ENCODE measurements at places on chromosomes 4 and X.

DNA sequence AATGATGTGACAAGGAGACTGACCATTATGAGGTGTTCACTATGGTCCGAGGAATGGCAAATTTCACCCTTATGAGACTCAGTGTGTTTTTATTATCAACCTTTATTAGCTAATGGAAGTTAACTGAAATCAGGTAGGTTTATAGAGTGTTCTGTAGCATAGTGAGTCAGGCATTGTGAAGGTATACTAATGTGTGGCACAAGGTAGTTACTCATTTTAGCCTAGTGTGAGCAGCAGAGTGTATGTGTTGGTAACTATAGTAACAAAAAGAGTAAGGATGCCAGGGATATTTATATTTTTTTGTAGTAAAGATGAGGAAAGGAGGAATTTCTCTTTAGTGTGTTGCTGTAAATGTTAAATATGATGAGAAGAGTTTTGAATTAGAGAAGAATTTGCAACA lies 12.0 kb downstream of the PDLIM5 start:
- no peak for DNase-seq

- no peak for DNase-seq
These were observed 22.2 kb upstream of the GALNT7 start for GRCh38 chr4:173146456-173146855.

DNA sequence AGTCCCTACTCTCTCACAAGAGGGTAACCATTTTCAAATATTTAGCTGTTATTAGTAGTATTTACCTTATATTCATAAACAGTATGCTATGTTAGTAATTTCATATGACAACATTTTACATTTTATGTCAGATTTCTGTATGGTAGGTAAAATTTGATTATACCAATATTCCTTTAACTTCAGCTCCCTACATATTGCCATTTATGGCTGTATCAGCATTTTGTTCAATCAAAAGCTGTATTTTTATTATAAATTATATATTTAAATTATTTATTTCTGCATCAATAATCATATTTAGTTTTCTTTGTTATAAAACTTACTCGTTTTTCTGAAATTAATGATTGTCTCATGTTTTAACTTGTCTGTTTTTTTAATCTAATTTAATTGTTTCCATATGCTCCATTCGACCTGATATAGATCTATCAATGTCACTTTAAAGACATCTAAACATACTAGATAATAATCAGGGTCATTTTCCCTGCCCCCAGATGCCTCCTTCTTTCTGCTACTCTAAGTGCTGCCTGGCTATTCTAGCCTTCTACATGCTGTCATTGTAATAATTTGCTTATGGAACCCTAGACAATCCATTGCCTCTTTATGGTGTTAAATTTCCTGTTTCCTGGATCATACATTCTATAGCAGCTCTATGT lies 1976.7 kb upstream of the ADGRL3 start:
- DNase-seq, result no peak

GRCh38 chr4:82017680-82018079 lies 356.1 kb downstream of the HNRNPD start:
- DNase-seq, result no peak

- no peak for DNase-seq
These were observed 97.6 kb downstream of the RAB28 start for GRCh38 chr4:13386405-13387107.

- DNase-seq, result no peak
These were observed 362.0 kb upstream of the AMOT start for GRCh38 chrX:113202601-113203000.

DNA sequence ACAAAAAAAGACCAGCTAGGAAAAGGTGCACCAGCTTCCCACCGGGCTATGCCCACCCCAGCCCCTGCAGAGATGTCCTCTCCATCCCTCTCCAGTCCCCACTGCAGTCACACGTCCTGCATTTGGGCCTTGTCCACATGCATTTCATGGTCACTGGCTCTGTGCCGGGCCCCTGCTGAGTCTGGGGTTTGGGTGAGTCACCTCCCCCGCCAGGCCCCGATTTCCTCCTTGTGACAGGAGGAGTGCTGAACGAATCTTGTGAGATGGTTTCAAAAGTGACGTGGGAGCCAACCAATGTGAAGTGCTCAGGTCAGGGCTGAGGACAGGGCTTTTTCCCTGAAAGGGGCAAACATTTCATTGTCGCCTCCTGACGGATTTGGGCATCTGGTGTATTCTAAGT lies 7.1 kb downstream of the CPZ start:
- no peak for DNase-seq

- no peak for DNase-seq
These were observed 27.9 kb downstream of the SLC4A4 start for GRCh38 chr4:71366766-71367165.

- no peak for DNase-seq
These were observed 852.4 kb downstream of the CCSER1 start for GRCh38 chr4:90979556-90979955.

DNA sequence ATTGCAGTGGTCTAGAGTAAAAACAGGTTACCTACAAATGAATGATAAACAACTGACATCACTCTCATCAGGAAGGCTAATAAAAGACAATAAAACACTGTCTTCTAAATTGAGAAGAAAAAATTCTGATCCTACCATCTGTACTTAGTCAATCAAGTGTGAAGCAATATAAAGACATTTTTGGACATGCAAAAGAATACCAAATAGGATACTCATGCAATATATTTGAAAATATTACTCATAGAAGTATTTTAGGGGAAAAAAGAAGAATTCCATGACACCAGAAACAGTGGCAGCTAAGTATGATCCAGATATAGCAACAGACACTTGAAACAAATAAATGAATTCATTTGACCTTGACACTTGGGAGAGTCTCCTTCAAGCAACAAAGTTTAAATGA lies 63.8 kb upstream of the FAM120C start:
- no peak for DNase-seq

- peak; percentile 7 for DNase-seq
These were observed 180.7 kb downstream of the GASK1B start for GRCh38 chr4:157992038-157992705.

DNA sequence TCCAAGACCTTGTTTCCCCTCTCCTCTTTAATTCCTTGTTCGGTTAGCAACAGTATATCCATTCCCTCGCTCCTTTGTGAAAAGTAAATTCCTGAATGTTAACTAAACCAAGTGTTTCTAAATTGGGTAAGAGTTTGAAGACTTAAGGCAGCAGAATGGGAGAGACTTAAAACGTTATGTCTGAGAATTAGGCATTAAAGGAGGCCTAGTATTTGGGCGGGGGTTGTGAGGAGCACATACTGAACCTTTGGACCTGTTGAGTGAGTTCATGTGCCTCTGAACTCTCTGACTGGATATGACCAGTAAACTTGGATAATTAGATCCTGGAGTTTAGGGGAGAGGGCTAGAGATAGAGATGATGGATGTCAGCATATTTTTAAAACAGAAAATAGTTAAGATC lies 1.2 kb downstream of the MSMO1 start:
- DNase-seq, result no peak

- no peak for DNase-seq
These were observed 4.3 kb upstream of the PNMA6E start for GRCh38 chrX:153405426-153405825.

- no peak for DNase-seq
These were observed 36.0 kb downstream of the AWAT2 start for GRCh38 chrX:70013466-70014381.

DNA sequence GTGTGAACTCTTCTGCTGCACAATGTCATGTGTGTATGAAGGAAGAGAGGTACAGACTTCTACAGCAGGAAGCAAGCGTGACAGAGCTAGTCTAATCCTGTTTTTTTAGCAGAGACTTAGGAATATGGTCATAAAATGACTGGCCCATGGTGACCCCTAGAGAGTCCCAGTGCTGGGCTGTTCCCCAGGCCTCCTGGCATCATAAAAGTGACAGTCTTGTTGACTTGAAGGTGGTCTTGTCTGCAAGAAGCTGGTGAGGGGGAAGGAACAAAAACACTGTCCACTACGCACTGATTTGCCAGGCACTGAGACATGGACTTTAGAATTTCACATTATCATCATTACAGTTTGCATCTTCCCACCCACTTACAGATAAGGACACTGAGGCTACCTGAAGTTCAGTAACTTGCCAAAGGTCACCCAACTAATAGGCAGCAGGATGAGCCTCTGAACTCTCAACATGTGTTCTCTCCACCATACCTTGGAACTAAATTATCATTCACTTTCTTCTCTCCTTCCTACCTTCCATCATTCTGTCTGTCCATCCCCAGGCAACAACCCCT lies 63.0 kb downstream of the HADH start:
- no peak for DNase-seq

GRCh38 chrX:65407157-65407626 lies 127.4 kb downstream of the LAS1L start:
- no peak for DNase-seq

- DNase-seq, result no peak
These were observed 57.7 kb upstream of the TXK start for GRCh38 chr4:48191758-48192157.

DNA sequence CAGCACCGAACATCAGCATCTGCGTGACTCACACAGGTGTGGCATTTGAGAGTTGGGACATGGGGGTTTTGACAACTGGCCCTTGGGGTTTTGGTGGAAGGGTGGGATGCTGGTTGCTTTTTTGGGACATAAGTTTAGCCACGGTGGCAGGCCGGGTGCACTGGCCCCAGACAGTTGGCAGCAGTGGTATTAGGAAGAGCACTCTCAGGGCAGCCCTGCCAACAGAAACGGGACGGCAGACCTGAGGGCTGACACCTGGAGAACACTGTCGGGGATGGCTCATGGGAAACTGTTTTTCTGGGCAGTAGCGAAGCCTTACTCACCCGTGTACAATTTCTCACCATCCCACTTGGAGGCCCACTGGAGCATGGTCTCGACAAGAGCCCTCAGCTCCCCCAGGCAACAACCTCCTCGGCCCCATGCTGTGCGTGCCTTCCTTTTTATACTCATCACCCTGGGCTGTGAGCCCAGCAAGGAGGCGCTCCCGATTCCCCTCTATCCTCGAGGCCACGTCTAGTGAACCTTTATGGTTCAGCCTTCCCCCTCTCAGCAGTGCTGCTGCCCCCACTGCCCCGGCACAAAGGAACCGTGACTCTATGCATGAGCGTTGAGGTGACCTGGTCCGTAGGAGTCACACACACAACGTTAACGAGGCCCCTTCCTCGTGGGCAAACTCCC lies 30.6 kb downstream of the WDR1 start:
- DNase-seq, result no peak

DNA sequence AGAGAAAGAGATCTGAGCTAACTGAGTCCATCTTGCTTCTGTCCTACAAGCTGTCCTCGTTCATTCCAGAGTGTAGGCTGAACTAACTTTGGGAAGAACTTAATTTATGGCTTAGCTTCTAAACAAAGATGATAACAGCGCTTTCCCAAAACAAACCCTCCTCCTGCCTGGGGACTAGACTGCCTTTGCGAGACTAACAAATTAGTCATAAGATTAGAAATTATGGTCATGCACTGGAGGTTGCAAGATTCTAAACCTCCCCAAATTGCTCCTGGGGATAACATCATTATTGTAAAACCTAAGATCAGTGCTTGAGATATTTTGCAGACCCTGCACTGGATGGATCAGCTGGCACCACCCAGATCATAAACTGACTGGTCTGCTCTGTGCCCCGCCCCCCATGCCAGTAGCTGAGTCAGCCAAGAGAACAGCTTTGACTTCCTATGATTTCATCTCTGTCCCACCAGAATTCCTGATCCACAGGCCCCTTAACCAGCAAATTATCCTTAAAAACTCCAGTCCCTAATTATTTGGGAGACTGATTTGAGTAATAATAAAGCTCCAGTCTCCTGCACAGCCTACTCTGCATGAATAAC lies 883.3 kb downstream of the TRIML1 start:
- DNase-seq, result no peak

DNA sequence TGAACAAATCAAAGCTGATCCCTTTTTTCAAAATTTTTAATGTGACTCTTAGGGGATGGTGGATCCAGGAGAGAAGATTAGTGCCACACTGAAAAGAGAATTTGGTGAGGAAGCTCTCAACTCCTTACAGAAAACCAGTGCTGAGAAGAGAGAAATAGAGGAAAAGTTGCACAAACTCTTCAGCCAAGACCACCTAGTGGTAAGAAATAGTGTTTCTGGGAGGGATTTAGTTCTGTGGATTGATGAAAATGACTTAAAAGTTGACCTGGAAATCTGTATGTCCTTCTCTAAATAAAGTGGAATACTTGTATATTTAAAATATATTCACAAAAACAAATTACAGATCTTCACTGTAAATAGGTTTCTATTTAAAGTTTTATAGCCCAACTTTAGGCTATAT lies 29.2 kb downstream of the NUDT9 start:
- no peak for DNase-seq

DNA sequence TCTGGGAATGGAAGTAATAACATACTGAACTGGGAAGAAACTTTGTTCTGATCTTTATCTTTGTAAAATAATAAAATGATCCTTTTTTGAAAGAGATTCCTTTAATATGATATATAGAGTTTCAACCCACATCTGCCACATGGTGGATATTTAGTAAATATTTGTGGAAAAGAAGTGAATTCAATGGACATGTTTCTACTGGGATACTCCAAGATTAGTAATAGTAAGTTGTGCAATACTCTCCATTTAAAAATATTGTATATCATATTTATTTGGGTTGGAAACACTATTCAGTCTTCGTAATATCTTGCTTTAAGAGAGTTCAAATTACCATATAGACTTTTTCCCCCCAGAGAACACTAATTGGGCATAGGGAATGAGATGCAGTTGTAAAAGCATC lies 17.8 kb upstream of the ARSJ start:
- no peak for DNase-seq

DNA sequence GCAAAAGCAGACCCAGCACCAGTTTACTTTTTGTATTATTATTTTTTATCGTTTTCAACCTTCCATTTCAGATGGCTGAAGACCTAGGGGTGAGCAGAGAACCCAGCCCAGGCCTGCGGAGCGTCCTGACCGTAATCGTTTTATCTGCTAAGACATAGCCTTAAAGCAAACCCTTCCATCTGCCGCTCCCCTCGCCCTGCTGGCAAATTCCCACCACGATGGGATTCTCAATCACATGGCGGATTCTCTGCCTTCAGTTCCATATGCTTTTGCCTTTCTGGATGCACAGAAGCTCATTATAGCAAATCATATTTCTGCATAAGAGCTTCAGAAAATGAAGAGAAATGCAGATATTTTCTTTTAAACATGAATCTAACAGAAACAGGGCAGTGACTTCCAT lies 18.6 kb upstream of the XG start:
- no peak for DNase-seq

Data from GM13977 (cell line).